ENCODE measurements at places on chromosomes 16 and 17.

DNA sequence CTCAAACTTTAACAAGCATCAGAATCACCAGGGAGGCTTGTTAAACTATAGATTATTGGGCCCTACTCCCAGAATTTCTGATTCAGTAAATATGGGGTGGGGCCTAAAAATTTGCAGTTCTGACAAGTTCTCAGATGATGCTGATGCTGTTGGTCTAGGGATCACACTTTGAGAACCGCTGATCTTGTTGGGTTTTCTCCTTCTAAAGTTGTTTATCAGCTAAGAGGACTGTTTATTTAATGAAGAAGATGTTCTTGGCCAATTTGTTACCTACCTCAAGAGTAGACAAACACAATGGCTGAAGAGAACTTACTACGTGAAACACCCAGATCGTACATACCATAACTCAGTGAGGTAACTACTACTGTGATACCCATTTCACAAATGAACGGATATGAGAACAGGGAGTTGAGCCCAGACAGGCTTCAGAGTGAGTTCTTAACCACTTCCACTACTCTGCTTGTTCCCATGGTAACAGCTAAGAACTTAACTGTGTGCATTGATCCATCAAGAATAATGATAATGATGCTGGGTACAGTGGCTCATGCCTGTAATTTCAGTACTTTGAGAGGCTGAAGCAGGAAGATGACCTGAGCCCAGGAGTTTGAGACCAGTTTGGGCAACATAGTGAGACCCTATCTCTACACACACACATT is 85.3 kb upstream of the NSRP1 start:
- DNase-seq, result no peak

DNA sequence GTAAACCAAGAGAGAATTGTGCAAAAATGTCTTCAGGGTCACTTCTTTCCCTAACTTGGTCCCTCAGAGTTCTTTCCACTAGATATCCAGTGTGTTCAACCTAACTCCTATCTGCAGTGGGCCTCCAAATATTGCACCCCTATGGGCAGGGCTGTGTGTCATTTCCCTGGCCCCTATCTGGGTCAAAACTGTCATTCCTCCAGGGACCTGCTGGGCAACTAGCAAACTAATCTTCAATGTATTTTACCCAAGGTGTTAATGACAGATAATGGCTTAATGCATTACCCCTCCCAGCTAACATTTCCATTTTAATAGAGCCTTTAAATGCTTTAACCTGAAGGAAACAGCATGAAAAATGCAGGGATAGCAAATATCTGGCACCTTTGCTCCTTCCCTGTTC is 25.8 kb upstream of the SKAP1 start:
- DNase-seq, result no peak

DNA sequence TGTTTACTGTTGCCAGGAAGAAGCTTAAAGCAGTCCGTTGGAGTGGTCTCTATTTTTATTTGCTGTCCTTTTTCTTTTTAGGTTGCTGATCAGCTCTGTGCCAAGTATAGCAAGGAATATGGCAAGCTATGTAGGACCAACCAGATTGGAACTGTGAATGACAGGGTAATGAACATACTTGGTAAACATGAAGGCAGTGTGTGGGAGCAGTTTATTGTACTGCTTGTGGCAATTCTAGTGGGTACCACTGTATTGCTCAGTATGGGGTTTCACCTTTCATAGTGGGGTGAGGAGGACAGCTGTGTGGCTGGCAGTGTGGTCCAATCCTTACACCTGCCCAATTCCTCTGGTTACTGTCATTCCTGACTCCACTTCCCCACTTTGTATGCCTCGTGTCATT is 25.3 kb downstream of the IST1 start:
- no peak for DNase-seq

- DNase-seq, result peak; percentile 42
These were observed 21.8 kb downstream of the CACNA1H start for GRCh38 chr16:1174477-1175357.

DNA sequence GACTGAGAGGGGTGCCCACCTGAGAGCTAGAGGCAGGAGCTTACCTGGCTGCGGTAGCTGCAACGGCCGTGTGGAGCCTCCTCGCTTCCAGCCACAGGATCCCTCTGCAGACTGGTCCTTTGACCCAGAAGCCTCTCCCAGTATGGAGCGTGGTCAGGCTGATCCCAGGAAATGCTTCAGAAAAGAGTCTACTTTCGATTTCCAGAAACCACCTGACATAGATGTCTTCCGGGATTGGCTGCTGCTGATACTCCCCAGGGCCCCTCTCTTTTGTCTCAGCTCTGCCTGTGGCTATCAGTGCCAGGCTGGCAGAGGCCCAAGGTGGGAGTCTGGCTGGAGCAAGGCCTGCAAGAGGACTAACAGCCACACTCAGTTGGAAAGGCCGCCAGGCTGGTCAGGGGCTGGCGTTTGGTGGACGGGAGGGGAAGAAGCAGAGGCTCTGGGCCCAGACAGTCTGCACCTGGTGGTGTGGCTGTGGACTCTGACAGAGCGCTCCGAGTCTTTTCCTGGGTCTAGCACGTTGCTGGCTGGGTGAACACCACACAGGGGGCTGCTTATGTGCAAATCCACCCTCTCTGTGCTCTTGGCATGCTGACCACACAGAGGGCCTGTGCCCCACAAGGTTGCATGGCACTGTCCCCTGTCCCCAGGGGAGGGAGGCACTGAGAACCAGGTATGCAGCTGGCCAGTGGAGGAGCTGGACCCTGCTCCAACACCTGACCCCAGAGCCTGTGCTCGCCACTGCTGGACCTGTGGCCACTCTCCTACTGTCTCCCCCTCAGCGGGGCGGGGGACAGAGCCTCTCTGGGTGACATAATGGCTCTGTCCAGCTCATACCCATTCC is at the start of gene LGALS3BP:
Gene LGALS3BP, minus strand, starts transcription at position 144 of the 844 bp plus-strand sequence. CDS start 2,732 bp downstream, outside the sequence.
- DNase-seq, result peak; percentile 89

DNA sequence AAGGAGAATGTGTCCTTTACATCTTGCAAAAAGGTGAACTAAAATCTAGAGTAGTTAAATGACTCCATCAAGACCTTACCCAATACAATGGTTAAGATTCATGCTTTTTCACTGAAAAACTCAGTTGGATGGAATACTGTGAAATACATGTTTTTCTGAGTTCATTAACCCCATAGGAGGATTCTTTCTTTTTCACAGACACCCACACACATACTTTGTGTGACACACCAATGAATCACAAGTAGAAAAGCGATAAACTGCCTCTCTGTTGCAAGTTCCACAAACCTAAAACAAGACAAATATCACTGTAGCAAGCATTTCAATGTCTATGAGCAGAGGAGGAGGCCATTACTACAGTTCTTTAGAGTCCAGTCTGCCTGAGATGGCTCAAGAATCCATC is 258.8 kb upstream of the CDH5 start:
- DNase-seq, result no peak

DNA sequence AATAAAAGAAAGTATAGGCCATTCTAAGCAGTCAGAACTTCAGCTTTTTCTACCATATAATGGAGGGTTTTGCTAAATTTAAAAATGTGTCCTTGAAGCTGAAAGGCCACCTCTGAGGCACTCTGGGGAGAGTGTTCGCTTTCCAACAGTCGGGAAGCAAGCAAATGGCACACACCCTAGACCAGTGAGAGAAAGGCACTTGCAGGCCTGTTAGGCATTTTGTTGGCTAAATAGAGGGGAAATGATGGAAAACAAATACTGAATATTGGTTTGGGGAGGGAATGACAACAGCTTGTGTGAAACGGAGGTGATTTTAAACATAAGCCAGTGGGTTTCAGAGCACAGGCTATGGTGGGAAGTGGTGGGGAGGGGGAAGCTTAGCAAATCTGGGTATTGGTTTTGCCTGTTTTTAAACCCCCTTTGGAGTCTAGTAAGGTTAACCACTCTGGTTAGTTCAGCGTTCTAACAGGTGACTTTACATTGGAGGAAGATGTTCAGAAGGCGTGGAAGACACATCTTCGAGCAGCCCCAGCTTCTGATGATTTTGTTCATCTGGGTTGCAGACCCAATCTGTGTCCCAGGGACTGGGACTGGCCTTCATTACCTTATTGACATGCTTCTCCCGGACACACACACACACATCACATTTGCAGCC is 90.5 kb downstream of the PRKCA start:
- DNase-seq, result no peak

- DNase-seq, result no peak
These were observed 50.5 kb downstream of the COTL1 start for GRCh38 chr16:84567286-84567962.

- DNase-seq, result peak; percentile 85
These were observed 2.5 kb downstream of the RPAIN start for GRCh38 chr17:5422505-5422904.

DNA sequence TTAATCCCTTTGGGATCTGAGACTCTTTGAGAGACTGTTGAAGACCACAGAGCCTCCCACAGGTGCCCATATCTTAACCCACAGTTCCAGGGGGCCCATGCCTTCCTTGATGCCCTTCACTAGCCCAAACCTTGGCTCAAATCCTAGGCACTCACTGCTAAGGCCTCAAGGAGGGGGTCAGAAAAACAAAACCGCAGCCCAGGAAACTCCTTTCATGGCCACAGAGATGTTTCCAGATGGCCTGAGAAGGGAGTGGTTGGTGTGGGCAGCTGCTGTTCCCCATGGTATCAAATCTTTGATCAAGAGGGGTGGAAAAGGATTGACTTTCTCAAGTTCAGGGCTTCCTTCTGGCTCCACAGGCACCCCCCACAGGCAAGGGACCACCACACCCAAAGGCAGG is 44.7 kb downstream of the CDH1 start:
- DNase-seq, result no peak

DNA sequence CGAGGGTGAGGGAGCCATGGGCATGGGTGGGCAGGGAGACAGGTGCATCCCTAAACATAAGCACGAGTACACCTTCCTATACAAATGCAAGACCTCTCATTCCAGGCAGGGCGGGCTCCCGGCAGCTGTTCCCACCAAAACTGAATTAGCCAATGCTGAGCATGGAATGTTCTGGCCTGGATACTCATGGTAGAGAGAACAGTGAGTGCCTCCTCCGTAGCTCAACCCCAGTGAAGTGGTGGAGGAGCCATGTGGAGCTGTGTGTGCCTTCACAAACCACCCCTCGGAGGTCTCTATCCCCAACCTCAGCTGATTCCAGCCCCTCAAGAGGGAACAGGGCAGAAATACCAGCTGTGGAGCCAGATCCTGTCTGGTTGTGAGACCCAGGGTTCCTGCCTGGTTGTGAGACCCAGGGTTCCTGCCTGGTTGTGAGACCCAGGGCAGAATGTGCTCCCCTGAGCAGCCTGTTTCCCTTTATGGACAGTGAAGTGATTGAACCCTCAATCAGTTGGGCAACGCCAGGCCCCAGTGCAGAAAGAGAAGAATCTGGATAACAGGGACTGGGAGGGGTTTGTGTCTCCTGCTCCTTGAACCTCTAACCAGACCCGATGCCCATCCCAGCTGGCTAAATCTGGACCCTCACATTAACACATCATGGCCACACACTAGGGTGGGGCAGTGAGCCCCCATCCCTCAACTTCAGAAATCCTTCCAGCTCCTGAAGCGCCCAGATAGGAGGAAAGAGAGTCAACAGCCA is 2.4 kb upstream of the CDH16 start:
- no peak for DNase-seq

DNA sequence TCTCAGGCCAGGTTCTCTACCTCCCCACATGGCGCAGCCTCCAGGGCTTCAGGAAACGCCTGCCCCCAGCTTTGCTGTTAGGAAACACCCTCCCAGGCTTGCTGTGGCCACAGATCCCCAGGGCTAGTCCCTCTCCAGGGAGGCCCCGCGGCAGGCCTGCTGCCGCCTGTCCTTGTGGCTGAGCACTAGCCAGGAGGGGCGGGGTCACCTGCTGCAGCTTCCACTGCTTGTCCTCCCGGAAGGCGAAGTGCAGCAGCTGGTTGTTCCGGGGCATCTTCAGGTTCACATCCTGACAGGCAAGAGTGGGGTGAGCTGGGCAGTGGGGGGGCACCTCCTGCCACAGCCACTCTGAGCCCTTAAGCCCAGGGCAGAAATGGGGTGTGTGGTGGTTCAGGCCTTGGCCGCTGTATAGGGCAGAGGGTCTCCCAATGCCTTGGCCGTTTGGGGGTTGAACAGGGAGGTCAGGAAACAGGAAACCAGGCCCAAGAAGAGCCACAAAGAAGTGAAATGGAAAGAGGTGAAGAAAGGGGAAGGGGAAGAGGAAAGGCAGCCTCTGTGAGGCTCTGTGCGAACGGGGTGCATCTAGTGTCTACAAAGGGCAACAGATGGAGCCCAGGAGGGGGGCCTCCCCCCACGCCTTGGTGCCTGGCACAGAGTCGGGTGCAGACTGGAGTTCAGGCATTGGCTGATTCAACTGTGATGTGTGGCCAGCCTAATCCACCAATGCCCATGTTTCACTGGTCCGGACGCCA is 2.0 kb downstream of the ROGDI start:
- peak; percentile 9 for DNase-seq

DNA sequence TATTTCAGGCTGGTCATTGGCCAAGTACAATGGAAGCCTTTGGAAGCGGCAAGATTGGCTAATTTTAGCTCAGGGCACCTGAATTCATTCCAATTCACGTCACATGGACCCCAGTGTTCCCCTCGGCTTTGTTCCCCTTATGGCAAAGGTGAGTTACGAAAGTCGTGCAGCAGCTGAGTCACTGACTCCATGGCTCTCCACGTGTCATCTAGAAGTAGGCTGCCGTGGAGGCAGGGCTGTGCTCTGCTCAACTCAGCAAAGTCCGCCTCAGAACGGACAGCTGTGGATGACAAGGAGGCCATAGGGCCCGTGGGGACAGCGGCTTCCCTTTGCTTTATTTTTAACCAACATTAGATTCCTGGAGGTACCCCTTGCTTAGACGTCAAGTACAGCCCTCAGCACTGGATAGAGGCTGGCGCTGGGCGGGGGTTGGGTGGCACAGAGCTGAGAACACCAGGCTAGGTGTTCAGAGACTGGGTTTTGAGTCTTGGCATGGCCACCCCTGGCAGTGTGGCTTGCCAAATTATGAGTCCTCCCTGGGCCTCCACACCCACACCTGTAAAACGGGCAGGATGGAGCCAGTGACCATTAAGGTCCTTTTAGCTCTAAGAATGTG is 23.6 kb downstream of the ADAD2 start:
- no peak for DNase-seq
